ENCODE measurements at places on chromosomes 12 and 14. TPM values are rescaled to one million over a fixed set of nuclear protein-coding genes. Genes with fewer than 3 reads are reported as not detected.
A peak's percentile ranks its signal among the peaks of the same experiment; 100 is the strongest.

DNA sequence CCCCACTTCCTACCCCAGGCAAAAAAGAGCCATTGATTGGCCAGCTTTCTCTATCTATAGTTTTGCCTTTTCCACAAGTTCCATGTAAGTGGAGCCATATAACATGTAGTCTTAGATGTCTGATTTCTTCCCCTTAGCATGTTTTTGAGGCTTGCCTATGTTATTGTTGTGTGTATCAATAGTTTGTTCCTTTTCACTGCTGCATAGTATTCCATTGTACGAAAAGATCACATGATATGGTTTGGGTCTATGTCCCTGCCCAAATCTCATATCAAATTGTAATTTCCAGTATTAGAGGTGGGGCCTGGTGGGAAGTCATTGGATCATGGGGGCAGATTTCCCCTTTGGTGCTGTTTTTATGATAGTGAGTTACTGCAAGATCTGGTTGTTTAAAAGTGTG, 93.6 kb upstream of the RFLNA start:
- no peak for DNase-seq

GRCh38 chr14:105316968-105317510, 2.5 kb downstream of the PACS2 start:
- no peak for DNase-seq

GRCh38 chr12:47097276-47097896, 17.6 kb upstream of the AMIGO2 start:
- DNase-seq = peak; percentile 50

DNA sequence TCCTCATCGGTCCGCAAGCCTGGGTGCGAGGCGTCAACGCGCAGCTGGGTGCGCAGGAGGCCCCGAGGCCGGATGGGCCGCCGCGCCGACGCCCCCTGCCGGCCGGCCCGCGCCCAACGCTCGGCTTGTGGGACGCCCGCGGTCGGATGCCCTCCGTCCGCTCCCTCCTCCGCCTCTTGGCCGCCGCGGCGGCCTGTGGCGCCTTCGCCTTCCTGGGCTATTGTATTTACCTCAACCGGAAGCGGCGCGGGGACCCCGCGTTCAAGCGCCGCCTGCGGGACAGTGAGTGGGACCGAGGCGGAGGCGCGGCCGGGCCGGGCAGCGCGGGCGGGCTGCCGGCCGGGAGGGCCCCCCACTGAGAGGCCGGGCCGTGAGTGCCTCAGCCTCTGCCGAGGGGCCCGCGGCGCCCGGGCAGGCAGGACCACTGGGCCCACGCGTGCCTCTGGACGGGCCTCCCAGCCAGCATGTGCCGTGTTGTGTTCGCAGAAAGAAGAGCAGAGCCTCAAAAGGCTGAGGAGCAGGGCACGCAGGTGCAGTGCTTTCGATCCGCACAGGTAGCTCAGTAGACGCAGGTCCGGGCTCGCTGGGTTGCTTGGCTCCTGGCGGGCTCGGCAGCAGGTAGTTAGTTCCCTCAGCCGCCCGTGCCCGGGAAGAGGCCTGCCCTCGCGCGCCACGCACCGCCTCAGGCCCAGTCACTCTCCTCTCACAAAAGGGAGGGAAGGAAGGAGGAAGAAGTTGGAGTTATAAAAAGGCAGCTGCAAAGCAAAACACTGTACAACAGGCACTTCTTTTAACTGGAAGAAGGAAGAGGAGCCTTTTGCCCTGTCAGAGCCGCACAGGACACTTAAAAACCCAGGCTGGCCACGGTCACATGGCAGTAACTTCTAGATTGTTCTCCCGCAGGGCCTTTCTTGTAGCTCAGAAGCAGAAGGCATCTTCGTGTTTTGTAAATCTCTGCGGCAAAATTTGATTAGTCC, at the start of gene TOMM20L:
Gene TOMM20L (plus strand): TSS at position 119 of the 977 bp plus-strand sequence. CDS start 28 bp downstream, at position 147.
- DNase-seq = peak; percentile 6

- no peak for DNase-seq
Measured at GRCh38 chr12:3308063-3308462, 182.9 kb upstream of the PRMT8 start.

GRCh38 chr12:122420471-122421162, 1.9 kb downstream of the CLIP1 start:
- DNase-seq = no peak

- peak; percentile 8 for DNase-seq
Measured at GRCh38 chr14:55938249-55938791, 179.9 kb upstream of the PELI2 start.

DNA sequence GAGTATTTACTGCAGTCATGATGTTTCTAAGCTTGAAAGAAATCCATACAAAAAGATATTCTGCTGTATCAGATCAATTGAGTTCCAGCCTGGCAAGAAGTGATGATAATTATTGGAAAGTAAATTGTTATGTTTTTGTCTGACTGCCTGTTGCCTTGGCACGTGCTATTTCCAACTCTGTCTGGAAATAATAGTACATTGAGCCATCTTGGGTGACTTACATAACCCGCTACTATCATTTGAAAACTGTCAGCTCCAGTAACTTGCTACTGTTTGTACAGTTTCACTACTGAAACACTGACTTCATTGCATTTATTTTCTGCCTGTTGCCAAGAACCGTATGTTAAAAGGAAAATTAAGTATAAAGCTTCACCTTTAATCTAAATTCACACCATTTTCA, 318.6 kb downstream of the ITPR2 start:
- DNase-seq = no peak

DNA sequence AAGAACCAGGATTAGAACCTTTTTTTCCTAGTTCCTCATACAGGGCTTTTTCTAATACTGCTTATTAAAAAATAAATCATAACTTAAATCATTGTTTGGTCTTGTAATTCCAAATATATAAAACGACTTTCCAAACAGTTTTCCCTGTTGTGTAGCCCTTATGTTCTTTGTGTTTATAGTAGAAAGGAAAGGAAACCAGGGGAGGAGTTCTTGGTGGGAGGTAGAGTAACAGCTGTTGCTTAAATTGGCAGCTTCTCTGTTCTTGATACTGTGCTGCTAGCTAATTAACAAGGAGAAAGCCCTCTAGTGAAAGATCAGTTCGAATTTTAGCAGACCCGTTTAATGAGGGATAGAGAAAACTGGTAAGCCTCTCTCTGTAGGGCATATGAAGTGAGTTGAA, 15.0 kb downstream of the SRP54 start:
- no peak for DNase-seq

DNA sequence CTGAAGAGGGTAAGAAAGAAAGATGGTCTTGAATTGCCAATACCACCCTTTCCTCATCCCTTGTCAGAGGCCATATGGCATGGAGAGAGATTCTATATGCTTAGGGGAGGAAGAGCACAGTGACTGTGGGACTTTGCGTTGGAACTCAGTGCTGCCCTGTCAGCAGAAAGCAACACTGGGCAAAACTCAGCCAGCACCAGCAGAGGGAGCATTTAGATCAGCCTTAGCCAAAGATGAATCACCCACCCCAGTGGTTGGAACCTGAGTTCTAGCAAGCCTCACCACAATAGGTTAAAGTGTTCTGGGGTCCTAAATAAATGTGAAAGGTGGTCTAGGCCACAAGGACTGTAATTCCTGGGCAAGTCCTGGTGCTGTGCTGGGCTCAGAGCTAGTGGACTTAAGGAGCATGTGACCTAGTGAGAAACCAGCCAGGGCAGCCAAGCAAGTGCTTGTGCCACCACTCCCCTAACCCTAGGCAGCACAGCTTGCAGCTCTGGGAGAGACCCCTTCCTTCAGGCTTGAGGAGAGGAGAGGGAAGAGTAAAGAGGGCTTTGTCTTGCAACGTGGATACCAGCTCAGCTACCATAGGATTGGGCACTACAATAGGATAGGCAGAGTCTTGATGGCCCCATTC, 11.4 kb upstream of the BCAT1 start:
- peak; percentile 50 for DNase-seq

- DNase-seq = no peak
Measured at GRCh38 chr12:57835366-57836288, 10.9 kb downstream of the CTDSP2 start.

- DNase-seq = peak; percentile 32
Measured at GRCh38 chr14:59123975-59124374, 64.5 kb upstream of the DAAM1 start.

GRCh38 chr14:33068626-33069025, 129.9 kb downstream of the NPAS3 start:
- DNase-seq = no peak

DNA sequence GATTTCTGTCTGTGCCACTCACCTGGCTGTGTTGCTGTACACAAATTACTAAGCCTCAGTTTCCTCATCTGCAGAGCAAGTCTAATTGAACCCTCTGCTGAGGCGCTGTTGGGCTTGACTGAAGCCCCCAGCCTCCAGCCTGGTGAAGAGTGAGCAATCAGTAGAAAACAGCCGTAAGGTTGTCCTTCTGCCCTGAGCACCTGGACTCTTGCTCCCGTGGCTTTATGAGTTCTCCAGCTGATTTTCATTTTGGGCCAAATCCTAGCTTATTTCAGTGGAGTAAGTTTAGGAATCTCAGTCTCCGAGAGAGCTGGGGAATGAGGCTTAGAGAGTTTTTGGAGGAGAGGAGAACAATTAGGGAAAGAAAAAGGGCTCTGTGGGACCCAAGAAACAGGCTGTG, 133.9 kb upstream of the EVL start:
- DNase-seq = no peak

DNA sequence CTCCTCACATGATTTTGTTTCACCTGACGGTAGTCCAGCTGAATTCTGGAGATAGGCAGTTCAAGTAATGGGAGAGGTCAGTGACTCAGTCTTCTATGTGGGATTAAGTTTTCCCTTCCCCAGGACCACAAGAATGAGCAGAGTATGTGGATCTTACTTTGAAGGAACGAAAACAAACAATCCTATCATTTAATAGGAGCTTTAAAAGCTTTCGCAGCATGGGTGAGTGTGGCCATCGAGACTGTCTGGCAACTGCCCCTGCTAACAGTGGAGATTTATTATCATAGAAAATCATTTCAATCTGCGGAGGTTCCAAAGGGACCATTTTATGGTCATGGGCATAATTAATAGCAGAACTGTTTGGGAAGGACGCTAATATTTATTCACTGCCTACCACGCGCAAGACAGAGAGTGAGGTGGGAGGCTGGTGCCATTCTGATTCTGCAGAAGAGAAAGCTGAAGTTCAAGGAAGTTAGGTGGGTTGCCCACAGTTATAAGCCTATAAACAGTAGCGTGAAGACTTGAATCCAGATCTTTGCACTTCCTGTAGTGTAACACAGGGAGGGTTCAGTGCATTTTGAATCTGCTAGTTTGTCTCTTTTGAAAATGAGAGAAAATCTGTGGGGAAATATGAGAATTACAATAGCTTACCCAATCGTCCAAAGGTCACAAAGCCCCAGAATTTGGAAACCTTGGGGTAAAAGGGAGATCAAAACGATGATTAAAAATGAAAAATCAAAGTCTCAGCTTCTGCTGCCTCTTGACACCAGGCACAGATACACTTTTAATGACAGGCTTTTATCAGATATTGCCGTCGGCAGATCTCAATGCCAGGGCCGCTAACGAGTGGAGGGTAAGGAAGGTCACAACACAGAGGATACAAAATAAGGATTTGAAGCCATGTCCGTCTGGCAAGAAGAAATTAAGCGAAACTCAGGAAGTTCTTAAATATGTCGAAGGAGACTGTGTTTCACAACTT, 209.6 kb downstream of the CRADD start:
- peak; percentile 90 for DNase-seq

DNA sequence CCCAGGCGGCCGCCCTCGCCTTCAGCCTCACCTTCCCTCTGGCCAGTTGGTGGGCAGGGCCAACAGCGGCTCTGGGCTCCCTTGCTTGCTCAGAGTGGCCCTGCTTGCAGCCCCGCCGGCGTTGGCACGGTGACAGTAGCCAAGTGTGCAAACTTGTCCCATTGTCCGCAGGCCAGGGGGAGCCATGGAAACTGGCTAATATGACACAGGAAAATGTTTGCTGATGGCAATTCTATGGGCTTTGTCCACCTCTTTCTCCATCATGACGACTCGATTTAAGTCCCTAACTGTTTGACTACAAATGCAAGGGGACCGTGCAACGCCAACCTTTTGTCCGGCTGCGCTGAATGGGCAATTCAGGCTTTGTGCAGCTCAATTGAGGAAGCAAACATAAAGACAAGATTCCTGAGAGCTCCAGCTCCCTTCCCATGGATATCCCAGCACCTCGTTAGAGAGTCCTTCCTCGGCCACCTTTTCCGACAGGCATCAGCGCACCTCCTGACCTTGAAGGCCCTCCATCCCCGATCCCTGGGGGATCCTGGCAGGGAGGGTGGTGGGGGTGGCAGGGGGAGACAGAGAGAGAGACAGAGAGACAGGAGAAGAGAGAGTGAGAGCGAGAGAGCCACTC, 785 bp upstream of the FAM181A start:
- DNase-seq = no peak

DNA sequence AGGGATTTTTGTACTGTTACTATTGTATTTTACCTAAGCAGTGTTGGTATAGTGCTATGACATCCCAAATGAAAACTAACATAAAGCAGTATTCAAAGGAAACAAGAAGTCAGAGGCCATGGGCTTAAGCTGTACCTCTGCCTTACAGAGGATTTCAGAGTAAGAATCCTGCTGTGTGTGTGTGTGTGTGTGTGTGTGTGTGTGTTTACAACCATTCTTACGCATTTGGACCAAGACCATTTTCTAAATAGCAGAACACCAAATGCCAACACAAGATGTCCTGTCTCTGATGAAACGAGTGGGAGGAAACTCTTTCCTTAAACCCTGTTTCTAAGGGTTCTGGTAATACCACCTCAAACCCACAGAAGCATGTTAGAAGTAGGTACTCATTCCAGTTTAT, 64.4 kb downstream of the PPP1R36 start:
- DNase-seq = no peak

DNA sequence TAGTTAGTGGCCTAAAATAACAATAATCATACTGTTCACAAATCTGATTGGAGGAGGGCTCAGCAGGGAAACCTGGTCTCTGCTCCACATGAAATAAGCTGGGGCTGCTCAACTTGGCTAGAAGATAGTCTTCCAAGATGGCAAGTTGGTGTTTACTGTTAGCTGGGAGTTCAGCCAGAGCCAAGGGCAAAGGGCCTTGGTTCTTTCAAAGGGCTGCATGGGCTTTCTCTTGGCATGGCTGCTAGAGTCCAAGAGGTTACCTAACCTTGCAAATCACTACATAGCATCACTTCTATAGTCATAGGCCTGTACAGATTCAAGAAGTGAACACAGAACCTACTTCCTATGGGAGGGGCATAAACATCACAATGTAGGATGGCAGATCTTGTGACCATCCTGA, 7.1 kb downstream of the EXOC5 start:
- no peak for DNase-seq

- DNase-seq = no peak
Measured at GRCh38 chr14:69610020-69610873, 1.1 kb upstream of the SUSD6 start.

- DNase-seq = no peak
Measured at GRCh38 chr14:20428010-20428365, 8.0 kb downstream of the KLHL33 start.

GRCh38 chr12:92860521-92860920, 68.6 kb downstream of the EEA1 start:
- no peak for DNase-seq

The MYH6 gene
- not detected for total RNA-seq

The POTEG gene
- not detected for total RNA-seq

The BICD1 gene
- total RNA-seq = 29.7 TPM

The B3GNT4 gene
- total RNA-seq = 0.21 TPM

The MCRS1 gene
- 49.2 TPM for total RNA-seq

The PLEK2 gene
- 11.5 TPM for total RNA-seq

The PLEKHH1 gene
- total RNA-seq = 0.21 TPM

The TXNDC16 gene
- 1.3 TPM for total RNA-seq

The HVCN1 gene
- total RNA-seq = 0.18 TPM

The PZP gene
- not detected for total RNA-seq

The CYP46A1 gene
- 0.39 TPM for total RNA-seq

The LBHD2 gene
- total RNA-seq = not detected

The RFX4 gene
- not detected for total RNA-seq

The CLEC6A gene
- total RNA-seq = not detected
